ENCODE measurements at places on chromosomes 12 and 14. TPM values are rescaled to one million over a fixed set of nuclear protein-coding genes. Genes with fewer than 3 reads are reported as not detected.

The WDHD1 gene
- total RNA-seq, result 23.9 TPM

The VAMP1 gene
- 2.9 TPM for total RNA-seq

The COL2A1 gene
- total RNA-seq, result not detected

The RBMS2 gene
- total RNA-seq, result 43.8 TPM

The BAG5 gene
- total RNA-seq, result 48.4 TPM

The KCNJ8 gene
- total RNA-seq, result not detected

The RNASE7 gene
- not detected for total RNA-seq

The NRIP2 gene
- not detected for total RNA-seq

The MGST1 gene
- 41.6 TPM for total RNA-seq

The RNASE4 gene
- total RNA-seq, result 7.4 TPM

The TC2N gene
- under 0.01 TPM for total RNA-seq

The RASSF9 gene
- total RNA-seq, result 1.7 TPM

The FGF23 gene
- total RNA-seq, result not detected

The GUCY2C gene
- total RNA-seq, result not detected

The STON2 gene
- total RNA-seq, result 0.40 TPM

The ERBB3 gene
- not detected for total RNA-seq

The POTEM gene
- total RNA-seq, result not detected

The MYBPC1 gene
- total RNA-seq, result not detected

The GPRC5D gene
- total RNA-seq, result not detected

The ADAM21 gene
- total RNA-seq, result 0.36 TPM

The CSAD gene
- total RNA-seq, result 6.0 TPM
